Tibial artery (tissue), 4 donors: ENCODE measurements at places on chromosomes 5 and 9.

DNA sequence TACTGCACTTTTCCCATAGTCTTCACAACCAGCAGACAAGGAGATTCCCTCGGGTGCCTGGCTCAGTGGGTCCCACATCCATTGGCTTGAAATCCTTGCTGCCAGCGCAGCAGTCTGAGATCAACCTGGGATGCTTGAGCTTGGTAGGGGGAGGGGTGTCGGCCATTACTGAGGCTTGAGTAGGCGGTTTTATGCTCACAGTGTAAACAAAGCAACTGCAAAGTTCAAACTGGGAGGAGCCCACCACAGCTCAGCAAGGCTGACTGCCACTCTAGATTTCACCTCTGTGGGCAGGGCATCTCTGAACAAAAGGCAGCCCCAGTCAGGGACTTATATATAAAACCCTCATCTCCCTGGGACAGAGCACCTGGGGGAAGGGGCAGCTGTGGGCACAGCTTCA lies 512.3 kb upstream of the MPDZ start:
- DNase-seq: no peak

GRCh38 chr9:14030375-14031059 lies 283.4 kb downstream of the NFIB start:
- no peak for DNase-seq

DNA sequence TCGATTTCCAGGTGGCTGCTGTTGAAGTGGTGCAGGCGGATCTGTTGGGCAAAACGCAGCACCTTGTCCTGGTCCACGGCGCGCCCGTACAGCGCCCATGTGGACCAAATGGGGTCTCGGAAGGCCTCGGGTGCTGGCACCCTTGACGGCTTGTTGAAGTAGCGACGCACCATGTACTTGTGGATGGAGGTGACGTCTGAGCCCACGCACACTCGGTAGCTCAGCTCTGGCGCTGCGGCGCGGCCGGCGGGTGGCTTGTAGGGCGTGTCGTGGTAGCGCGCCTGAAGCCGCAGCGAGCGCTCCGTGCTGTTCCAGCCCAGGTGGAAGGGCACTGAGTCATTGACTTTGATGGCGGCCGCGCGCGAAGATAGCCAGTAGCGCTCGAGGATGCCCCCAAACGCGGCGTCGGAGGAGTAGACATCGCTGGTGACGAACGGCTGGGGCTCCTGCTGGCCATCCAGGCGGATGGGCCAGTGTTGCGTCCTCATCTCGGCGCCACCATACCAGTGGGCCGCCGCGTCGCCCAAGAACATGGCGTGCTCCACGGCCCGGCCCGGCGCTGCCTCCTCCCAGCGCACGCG lies 4.7 kb downstream of the MYORG start:
- no peak for DNase-seq

DNA sequence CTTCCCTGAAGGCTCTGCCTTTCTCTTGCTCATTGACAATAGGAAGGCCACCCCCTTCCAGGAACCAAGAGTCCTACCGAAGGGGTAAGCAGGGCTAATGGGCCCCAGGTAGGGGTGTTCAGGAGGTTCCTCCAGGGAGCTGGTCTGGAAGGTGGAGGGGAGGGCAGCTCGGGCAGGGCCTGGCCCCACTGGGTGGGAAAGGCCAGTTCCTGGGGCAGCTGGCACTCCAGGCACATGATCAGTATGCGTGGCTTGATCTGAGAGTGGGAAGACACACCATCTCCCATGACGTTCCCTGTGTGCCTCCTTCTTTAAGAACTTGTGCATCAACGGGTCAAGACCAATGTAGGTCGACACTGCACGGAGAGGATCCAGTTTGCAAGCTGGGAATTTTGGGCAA lies 149.8 kb downstream of the PHF2 start:
- no peak for DNase-seq

GRCh38 chr5:2560435-2560834 lies 191.0 kb downstream of the IRX2 start:
- no peak for DNase-seq

DNA sequence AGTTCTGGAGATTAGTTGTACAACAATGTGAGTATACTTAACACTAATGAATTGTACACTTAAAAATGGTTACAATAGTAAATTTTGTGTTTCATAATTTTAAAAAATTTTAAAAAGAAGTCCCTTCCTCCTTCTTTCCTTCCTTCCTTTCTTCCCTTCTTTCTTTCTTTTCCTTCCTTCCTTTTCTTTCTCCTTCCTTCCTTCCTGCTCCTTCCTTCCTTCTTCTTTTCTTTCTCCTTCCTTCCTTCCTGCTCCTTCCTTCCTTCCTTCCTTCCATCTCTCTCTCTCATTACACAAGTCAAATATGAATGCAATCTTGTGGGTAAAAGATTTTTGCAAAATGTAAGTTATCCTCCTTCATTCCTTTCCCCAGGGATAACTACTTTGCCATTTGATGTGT lies 97.1 kb upstream of the TBCA start:
- DNase-seq: no peak

- no peak for DNase-seq
These were observed 26.4 kb upstream of the NSMF start for GRCh38 chr9:137485343-137486140.

- no peak for DNase-seq
These were observed 113.4 kb downstream of the TLE1 start for GRCh38 chr9:81575956-81576355.

GRCh38 chr9:83584995-83585394 lies 37.9 kb upstream of the IDNK start:
- DNase-seq: no peak

DNA sequence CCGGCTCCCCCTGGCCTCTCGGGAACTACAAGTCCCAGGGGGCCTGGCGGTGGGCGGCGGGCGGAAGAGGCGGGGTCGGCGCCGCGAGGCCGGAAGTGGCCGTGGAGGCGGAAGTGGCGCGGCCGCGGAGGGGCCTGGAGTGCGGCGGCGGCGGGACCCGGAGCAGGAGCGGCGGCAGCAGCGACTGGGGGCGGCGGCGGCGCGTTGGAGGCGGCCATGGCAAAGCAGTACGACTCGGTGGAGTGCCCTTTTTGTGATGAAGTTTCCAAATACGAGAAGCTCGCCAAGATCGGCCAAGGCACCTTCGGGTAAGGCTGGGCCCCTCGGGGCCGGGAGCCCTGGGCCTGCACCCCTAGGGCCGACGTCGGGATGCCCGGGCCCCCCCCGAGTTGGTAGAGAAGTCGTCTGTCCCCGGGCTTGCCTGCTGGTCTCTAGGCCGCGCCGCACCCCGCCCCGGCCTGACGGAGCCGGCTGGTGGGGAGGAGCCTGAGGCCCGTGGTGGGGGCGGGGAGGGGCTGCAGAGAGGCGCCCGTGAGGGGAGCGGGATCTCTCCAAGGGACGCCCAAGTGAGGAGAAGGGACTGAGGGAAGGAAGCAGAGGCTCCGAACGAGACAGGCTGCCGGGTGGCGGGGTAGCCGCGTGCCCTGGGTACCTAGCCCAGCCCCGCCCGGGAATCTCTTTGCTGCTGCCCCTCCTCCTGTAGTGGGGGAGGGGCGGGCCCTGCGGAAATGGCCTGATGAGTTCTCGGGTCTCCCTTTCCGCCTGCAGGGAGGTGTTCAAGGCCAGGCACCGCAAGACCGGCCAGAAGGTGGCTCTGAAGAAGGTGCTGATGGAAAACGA lies at the start of gene CDK9:
Gene CDK9 (plus strand): TSS at position 102 of the 840 bp plus-strand sequence. CDS start 115 bp downstream, at position 217.
- DNase-seq: peak; percentile 89
